Placental epithelial cell (primary cell): ENCODE measurements at places on chromosomes 2 and 18. TPM values are rescaled to one million over a fixed set of nuclear protein-coding genes. Genes with fewer than 3 reads are reported as not detected.

Gene ESPNL
- 0.87 and 7.5 TPM in 2 replicates for total RNA-seq

Gene CDH20
- total RNA-seq = not detected in 2 replicates

Gene POLE4
- total RNA-seq = 10.8 and 18.5 TPM in 2 replicates

Gene TM4SF20
- not detected in 2 replicates for total RNA-seq

Gene C2orf74
- 6.8 and 11.0 TPM in 2 replicates for total RNA-seq

Gene GCC2
- 27.3 and 36.9 TPM in 2 replicates for total RNA-seq

Gene TBR1
- total RNA-seq = not detected in 2 replicates

Gene DHRS9
- under 0.01 TPM in 1 of 2 replicates, not detected in the other for total RNA-seq

Gene RAB6C
- 0.39 and 1.2 TPM in 2 replicates for total RNA-seq
